RPMI7951 (cell line): ENCODE measurements at places on chromosomes 16 and 17. TPM values are rescaled to one million over a fixed set of nuclear protein-coding genes. Genes with fewer than 3 reads are reported as not detected.
A peak's percentile ranks its signal among the peaks of the same experiment; 100 is the strongest.

DNA sequence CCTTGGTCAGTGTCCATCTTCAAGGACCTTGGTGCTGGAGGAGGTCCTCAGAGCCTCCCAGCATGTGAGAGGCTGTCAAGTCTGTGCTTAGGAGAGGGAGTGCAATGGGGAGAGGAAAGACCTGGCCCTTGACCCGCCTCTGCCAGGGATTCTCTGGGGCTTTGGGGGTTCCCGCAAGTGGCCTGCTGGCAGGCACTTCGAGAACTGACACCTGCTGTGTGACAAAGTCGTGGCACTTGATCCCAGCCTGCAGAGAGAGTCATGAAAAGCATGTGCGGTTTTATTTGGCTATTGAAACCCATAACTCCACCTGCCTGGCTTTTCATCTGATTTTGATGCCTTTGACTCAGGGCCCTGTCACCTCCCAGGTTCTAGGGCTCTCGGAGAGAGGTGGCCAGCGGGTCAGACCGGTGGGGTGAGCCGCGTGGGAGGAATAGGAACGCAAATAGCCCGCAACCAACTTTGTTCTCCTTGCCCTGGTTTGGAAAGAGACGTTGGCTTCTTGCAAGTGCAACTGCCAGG lies 42.8 kb upstream of the GSE1 start:
- no peak for DNase-seq

GRCh38 chr17:78766743-78767294 lies 15.3 kb downstream of the CYTH1 start:
- no peak for DNase-seq

DNA sequence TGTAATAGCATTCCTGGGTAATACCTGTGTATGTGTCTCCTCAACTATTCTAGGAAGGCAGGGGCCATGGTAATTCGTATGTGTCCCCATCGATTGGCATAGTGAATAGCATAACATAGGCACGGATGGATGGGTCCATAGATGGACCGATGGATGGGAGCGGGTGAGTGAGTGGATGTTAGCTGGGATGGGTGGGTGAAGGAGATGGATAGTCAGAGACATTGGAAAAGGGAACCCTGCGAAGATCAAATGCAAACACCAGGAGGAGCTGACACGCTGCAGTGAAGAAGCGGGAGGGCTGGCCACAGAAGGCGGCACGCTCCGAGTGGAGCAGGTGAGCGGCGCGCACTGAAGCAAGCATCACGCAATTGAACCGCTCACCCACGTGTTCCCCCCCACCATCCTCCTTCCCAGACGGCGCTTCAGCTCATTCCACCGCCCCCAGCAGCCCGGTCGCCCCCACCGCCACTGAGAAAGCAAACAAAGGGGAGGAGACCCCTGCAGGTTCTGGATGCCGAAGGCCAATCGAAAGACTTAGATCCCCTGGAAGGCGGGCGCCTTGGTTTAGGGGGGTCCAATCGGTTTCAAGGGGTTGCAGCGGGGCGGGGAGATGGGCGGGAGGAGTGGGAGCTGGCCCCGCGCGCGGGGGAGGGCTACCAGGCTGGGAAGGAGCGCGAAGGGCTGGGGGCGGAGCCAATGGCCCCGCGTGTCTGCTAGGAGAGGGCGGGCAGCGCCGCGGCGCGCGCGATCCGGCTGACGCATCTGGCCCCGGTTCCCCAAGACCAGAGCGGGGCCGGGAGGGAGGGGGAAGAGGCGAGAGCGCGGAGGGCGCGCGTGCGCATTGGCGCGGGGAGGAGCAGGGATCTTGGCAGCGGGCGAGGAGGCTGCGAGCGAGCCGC lies at the start of gene ARRB2:
ARRB2 (plus strand) TSS at position 839 of the 899 bp plus-strand sequence. CDS start 90 bp downstream, outside the sequence.
- DNase-seq, result peak; percentile 95

DNA sequence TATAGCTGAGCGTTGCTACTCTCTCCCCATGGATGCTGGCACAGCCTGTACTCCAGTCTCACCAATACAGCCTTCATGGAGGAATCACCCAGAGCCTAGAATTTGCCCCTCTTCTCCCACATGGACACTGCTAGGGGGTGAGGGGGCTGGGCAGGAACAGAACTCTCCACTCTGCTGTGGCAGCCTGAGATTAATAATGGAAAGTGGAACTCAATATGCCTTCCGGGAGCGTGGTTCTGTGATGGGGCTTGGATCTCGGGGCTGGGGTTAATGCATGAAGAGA lies 1.2 kb downstream of the SLC9A5 start:
- no peak for DNase-seq

Gene TSC2
- total RNA-seq, result 19.0 and 19.5 TPM in 2 replicates

GRCh38 chr17:75839942-75840798 lies 4.0 kb downstream of the UNC13D start:
- no peak for DNase-seq

- peak; percentile 38 for DNase-seq
Measured at GRCh38 chr16:88560714-88561484, 9.3 kb upstream of the ZC3H18 start.
